ENCODE measurements at places on chromosomes 3 and 15. TPM values are rescaled to one million over a fixed set of nuclear protein-coding genes. Genes with fewer than 3 reads are reported as not detected.

FGF7 gene
- not detected for total RNA-seq

WNT5A gene
- 3.7 TPM for total RNA-seq

AADACL2 gene
- total RNA-seq = not detected

P2RY13 gene
- total RNA-seq = not detected

TMOD2 gene
- total RNA-seq = 20.7 TPM

Measured in bladder microvascular endothelial cell (primary cell).